Hematopoietic multipotent progenitor cell (in vitro differentiated cells): ENCODE measurements at places on chromosomes 7 and 10. TPM values are rescaled to one million over a fixed set of nuclear protein-coding genes. Genes with fewer than 3 reads are reported as not detected.

The PAX4 gene
- not detected for total RNA-seq

The PDE6C gene
- total RNA-seq = not detected

The TYW1B gene
- total RNA-seq = 6.7 TPM

The NUDCD3 gene
- total RNA-seq = 59.5 TPM

The TMEM213 gene
- total RNA-seq = not detected

The ZNF488 gene
- total RNA-seq = 0.27 TPM

The CTTNBP2 gene
- total RNA-seq = under 0.01 TPM

The DYNC1I1 gene
- 0.54 TPM for total RNA-seq

The RSPH10B gene
- not detected for total RNA-seq

The PLEKHS1 gene
- not detected for total RNA-seq

GRCh38 chr7:128052404-128052803 lies 21.2 kb upstream of the LRRC4 start:
- no peak for DNase-seq

DNA sequence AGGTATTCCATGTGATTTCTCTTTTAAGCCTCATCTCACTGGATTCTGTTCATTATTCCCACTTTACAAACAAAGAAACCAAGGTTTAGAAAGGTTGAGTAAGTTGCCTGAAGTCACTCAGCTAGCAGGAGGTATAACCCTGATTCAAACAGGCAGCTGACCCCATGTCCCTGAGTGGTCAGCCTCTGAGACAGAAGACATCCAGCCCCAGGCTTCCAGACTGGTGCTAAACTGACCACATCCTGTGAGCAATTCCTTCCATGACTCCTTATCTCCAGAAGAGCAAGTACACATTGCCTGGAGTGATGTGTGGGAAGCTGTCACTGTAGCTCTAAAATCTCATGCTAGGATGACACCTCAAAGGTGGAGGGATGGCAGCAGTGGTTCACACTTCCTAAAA lies 3.7 kb downstream of the PLPP4 start:
- no peak for DNase-seq

DNA sequence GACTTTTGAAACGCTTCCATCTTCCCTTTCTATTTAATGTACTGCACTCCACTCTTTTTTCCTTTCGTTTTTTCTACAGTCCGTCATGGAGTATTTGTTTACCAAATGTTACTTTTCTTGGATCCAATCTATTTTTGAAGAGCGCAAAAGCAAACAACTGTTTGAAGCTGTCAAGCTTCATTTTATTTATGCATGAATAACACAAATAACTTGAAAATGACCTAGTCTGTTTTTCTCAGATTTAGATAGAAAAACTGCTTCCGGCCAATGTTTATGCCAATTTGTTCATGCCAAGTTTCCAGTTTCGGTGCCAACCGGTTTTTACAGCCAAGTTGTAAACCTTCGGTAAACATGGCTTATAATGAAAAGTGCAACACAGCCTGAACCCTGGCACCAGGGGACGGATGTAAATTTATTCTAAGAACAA lies 150.9 kb upstream of the KLF6 start:
- no peak for DNase-seq

DNA sequence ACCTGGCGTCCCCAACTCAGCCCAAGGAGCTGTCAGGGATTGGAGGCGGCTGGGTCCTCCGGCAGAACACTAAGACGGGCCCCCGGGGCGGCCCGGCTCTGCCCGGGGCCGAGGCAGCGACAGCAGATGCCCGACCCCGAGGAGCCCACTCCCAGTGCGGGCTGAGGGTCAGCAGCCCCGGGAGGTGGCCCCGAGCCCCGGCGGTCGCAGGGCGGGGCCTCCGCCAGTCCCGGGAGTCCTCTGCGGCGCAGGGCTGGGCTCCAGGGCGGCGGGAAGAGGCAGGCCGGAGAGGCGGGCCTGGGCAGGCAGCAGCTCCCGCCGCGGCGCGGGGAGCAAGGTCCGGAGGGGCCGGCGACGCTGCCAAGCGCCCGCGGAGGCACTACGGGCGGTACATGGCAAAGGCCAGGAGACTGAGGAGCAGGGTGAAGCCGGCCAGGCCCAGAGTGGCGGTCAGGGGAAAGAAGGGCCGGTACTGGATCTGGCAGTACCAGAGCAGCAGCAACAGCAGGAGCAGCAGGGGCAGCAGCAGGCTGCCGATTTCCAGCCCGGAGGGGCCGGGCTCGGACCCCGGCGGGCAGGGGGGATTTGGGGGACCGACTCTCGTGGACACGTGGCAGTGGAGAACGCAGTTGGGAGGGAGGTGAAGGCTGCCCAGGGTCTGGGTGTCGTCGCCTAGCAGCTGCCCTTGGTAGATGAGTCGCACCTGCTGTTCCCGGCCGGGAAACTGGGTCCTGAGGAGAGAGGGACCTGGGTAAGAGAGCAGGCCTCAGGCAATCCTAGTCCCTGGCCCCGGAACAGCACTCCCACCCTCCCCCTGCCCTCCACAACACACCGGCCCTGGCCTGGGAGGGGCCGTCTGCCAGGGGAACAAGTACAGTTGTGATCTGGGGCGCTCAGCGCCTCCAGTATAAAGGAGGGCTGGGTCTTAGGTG lies 827 bp upstream of the FASTK start:
- DNase-seq = no peak

- DNase-seq = no peak
Measured at GRCh38 chr10:128537834-128538330, 411.7 kb upstream of the MKI67 start.

DNA sequence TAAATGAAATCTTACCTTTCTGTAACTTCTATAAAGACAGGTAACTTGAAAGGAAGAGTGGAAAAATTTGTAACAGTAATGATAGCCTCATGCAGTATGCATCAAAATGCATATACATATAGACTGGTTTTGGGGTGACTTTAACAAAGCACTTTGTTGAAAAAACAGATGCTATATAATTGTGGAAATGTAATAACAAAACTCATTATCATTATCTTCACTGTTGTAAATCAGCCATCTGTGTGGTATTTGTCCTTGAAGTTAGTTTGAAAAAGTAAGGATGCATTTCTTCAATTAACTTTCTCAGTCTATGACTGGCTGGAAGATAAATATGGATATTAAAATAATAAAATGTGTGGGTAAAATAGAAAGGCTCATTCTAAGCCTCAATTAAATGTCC lies 6.1 kb upstream of the DGKB start:
- no peak for DNase-seq

DNA sequence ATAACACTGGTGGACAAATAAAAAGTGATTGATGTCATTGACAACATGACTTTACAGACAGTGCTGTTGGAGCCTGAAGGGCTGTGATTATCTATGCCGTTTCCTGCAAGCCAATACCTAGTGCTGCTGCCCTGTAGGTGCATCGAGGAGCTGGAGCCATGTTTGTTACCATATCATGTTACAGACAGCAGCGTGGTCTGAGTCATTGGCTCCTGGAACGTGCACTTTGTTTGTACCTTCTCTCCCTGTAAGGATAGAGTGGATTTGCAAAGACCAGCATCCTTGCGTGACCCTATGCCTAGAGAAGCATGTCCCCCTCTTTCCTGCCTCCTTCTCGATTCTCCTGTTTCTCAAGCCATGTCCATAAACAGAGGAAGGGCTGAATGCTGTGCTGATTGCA lies 597.2 kb downstream of the TYW1 start:
- DNase-seq = no peak

- DNase-seq = peak; percentile 52
Measured at GRCh38 chr10:6014241-6014761, 37.0 kb upstream of the IL15RA start.

- DNase-seq = peak; percentile 94
Measured at GRCh38 chr10:6348096-6348874, 145.6 kb downstream of the PFKFB3 start.

GRCh38 chr7:114916261-114916892 lies 5.5 kb upstream of the MDFIC start:
- no peak for DNase-seq

DNA sequence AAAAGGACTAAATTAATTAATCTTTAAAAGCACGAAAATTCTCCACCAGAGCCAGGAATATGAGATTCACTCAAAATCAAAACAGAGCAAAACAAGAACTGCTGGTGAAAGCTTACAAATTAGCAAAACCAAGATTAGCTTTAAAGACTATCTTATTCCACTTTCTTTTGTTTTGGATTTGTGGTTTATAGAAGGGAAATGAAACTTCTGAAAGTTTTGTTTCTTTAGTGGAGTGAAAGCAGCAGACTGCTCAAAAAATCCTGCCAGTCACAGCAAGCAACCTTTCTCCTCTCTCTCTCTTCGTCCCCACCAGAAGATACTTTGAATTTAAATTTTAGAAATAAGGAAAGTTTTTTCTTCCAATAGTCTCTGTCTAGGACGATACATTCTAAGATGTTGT lies 7.8 kb downstream of the ACTA2 start:
- DNase-seq = no peak

DNA sequence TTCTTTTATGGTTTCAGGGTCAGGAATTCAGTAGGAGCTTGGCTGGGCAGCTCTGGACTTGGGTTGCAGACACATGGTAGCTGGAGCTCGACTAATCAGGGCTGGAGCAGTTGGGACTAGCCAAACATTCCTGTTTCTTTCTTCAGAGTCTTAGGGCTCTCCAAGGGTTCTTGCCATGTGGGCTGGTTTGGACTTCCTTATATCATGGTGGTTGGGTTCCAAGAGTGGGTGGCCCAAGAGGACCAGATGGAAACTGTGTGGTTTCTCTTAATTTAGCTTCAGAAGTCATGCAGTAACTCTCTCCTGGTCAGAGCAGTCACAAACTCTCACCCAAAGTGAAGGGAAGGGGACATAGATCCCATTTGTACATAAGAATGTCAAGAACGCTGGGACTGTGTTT lies 270.1 kb upstream of the FZD1 start:
- no peak for DNase-seq

GRCh38 chr7:141386881-141387280 lies 164.3 kb upstream of the AGK start:
- no peak for DNase-seq

GRCh38 chr7:127782654-127783559 lies 130.9 kb downstream of the SND1 start:
- DNase-seq = no peak

GRCh38 chr10:83736008-83736407 lies 403.3 kb upstream of the GHITM start:
- no peak for DNase-seq

- no peak for DNase-seq
Measured at GRCh38 chr10:33111488-33112051, 153.5 kb upstream of the ITGB1 start.

DNA sequence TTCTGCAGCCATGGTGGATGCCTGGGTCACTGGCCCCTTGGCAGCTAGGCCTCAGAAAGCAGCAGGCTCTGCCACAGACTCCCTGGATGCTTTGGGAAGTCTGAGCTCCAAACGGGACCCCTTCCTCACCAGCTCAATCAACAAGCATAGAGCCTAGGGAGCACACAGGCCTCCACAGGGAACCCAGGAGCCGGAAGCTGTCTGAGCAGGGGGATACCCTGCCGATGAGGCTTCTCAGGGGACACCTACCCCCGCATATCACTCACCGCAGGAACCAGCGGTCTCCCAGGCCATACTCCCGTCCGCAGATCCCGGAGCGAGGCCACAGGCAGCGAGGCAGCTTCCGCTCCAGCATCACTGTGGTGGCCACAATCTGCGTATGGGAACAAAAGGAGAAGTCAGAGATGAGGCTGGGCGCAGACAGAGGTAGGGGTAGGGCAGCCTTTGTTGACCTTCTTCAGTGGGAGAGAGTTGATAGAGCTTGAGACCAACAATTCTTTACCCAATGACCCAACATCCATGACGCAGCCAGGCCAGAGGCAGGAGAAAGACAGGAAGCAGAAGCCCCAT lies 13.4 kb downstream of the TRPV6 start:
- no peak for DNase-seq

- DNase-seq = no peak
Measured at GRCh38 chr7:54978364-54979116, 40.3 kb upstream of the EGFR start.

DNA sequence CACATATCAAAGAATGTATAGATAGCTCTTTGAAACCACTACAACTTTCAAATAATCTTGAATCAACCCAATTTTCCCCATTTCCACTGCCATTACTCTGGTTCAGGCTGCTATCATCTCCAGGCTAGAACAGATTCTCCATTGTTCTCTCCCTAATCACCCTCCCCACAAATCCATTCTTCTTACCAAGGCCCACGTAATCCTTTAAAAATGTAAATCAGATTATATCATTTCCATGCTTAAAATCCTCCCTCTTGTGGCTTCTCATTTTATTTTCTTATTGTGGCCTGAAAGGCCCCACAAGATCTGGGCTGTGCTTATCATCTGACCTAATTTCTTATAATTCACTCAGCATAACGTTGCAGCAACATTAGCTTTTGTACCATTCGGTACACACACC lies 3.0 kb upstream of the PON1 start:
- no peak for DNase-seq

- no peak for DNase-seq
Measured at GRCh38 chr10:75525067-75525466, 93.6 kb downstream of the LRMDA start.

DNA sequence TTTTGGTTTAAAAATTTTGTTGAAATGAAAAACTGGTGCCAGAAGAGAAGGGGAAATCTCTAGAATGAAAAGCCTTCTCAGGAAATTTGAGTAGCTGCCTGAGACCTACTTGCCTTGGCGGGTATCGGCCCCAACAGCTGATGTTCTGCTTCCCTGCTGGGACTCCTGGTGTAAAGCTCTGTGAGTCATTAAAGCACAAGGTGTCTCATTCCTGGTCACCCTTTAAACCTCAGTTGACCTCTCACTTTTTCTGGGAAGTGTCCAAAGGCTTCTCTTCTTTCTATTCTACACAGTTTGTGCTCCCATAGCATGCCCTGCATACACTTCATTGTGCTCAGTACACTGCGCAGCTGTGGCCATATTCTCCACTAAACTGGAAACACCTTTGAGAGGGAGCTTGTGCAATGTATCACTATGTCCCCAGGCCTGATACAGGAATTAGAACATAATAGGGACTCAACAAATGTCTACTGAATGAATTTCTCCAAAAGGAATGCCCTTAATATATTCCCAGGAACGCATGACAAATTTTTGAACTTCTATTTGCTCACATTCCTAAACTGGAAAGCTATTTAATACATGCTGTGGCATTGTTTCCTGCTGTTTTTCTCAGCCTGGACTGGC lies 303.9 kb downstream of the SDHAF3 start:
- no peak for DNase-seq

- no peak for DNase-seq
Measured at GRCh38 chr7:124515106-124515830, 250.3 kb downstream of the GPR37 start.

DNA sequence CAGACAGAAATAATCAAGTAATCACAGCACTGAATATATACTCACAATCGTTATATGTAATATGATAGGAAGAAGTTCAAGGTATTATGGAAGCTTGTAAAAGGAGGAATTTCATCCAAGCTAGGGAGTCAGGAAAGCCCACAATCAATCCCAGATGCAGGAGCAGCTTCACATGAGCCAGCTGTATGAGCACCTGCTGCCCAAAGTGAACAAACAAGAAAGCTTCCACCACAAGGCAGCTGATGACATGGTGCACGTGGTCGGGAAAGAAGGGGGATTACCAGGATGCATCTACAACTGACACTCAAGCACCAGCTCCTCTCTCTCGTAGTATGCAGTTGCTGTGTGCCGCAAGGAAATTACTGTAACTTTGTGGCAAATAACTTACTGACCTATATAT lies 225.2 kb downstream of the XPNPEP1 start:
- DNase-seq = no peak
